ENCODE measurements at places on chromosomes 12 and 14. TPM values are rescaled to one million over a fixed set of nuclear protein-coding genes. Genes with fewer than 3 reads are reported as not detected.

PIANP gene
- 0.92 TPM for total RNA-seq

AJUBA gene
- total RNA-seq, result 23.4 TPM

FGF6 gene
- total RNA-seq, result not detected

MUCL1 gene
- not detected for total RNA-seq

NGB gene
- total RNA-seq, result 0.27 TPM

PROX2 gene
- not detected for total RNA-seq

SLCO1B3 gene
- total RNA-seq, result not detected

ESRRB gene
- total RNA-seq, result not detected

MYO1A gene
- total RNA-seq, result 0.54 TPM

BCL2L14 gene
- 1.2 TPM for total RNA-seq

NEUROD4 gene
- total RNA-seq, result not detected

- no peak for ATAC-seq
Measured at GRCh38 chr12:106417926-106418910, 60.7 kb downstream of the POLR3B start.

- ATAC-seq, result no peak
Measured at GRCh38 chr12:5923751-5924150, 21.3 kb downstream of the ANO2 start.

DNA sequence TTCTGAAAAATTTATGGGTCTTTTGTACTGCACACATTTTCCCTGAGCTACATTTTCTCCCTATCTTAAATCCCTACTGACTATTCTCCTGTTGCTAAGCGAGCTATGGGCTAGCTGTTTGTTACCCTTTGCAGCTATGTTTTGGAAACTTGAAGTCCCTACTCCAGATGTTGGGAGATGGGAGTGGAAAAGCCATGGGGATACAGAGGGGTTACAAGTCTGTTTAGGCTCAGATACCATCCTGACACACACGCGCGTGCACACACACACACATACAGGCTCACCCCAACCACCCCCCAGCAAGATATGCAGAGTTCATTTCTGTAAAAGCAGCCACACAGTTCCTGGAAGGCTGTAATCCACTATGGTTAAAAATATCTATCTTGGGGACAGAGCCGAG, 15.8 kb downstream of the ATP5MC2 start:
- ATAC-seq, result no peak

- peak; percentile 85 for ATAC-seq
Measured at GRCh38 chr14:92473261-92473968, 40.2 kb upstream of the RIN3 start.

GRCh38 chr14:71472356-71473340, 459.6 kb upstream of the RGS6 start:
- ATAC-seq, result no peak

DNA sequence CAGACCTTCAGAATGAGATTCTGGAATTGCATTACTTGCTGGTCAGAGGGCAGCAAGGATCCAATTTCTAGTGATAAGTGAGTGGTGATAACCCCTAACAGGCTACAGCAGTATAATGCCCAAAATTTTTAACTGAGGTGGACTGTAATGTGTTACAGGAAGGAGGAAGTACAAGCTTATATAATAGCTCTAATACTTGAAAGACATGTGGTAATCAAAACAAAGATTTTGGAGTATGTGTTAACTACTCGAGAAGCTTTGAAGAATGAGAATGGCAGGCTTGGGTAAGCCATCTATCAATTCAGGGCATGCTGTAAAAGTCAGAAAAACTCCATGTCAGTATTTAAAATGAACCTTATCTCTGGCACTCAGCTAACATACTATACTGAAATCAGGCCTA, 70.5 kb downstream of the ANKS1B start:
- no peak for ATAC-seq

GRCh38 chr14:83734431-83734830, 1795.5 kb upstream of the FLRT2 start:
- no peak for ATAC-seq

GRCh38 chr12:126676434-126676833, 1590.5 kb upstream of the TMEM132C start:
- ATAC-seq, result no peak

GRCh38 chr12:11929714-11930113, 141.0 kb upstream of the BCL2L14 start:
- ATAC-seq, result no peak

GRCh38 chr12:118958520-118958919, 22.8 kb upstream of the SRRM4 start:
- ATAC-seq, result no peak

GRCh38 chr14:22095860-22096513, 422.4 kb upstream of the OR4E1 start:
- ATAC-seq, result peak; percentile 72

DNA sequence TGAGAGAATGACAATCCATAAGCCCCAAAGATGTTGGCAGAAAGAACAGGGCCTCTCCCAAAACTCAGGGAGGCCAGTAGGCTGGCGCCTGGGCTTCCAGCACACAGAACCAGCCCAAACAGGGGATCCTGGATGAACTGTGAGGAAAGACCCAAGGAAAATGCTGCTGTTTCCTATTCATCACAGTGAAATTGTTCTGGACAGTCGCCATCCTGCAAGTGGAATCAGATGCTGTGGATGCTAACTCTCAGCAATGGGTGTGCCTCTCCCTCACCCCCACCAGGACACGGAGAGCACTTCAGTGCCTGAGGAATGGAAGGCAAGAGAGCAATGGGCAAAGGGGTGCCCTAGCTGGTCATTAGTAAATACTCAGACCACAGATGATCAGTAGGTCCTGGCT, 80.8 kb downstream of the ANO2 start:
- ATAC-seq, result no peak

DNA sequence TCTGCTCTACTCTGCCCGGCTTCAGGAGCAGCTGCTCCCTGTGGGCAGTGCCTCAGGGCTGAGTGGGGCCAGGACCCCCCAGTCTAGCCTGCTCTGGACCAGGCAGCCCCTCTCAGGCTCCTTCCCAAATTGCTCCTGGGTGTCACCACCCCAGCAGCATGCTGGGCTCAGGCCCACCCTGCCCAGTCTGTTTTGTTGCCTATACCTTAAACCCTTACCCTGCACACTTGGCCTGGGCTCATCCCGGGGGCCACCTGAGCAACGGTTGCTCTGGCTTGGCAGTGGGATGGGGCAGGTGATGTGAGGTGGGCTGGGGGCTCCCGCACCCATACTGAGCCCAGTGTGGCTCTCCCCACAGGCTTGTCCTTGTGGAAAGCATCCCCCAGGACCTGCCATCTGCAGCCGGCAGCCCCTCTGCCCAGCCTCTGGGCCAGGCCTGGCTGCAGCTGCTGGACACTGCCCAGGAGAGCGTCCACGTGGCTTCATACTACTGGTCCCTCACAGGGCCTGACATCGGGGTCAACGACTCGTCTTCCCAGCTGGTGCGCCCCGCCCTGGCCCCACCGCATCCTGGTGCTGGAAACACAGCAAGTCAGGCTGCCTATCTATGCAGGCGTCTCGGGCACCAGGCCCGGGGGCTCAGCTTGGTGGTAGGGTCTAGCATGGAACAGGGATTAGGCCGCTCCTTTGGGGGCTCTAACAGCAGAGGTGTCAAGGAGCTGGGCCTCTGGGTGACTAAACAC, 3.9 kb downstream of the PLD4 start:
- ATAC-seq, result no peak

DNA sequence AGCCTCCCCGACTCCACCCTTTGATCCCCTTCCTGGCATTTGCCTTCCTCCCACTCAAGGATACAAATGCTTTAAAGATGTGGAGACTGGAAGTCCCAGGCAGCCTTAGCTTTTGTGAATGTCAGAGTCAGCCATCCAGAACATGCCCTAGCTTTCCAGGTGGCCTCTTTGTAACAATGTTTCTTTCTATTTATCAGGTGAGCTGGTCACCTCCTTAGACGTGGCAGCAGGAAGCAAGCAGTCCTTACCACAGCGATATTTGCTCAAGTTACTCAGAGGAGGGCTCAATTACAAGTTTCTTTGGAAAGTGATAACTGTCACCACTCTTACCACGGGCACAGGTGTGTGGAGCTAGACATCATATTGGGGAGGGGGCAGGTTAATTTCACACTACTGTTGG, 4.9 kb downstream of the GALNT6 start:
- no peak for ATAC-seq

- no peak for ATAC-seq
Measured at GRCh38 chr12:68850390-68850789, 42.4 kb downstream of the MDM2 start.

DNA sequence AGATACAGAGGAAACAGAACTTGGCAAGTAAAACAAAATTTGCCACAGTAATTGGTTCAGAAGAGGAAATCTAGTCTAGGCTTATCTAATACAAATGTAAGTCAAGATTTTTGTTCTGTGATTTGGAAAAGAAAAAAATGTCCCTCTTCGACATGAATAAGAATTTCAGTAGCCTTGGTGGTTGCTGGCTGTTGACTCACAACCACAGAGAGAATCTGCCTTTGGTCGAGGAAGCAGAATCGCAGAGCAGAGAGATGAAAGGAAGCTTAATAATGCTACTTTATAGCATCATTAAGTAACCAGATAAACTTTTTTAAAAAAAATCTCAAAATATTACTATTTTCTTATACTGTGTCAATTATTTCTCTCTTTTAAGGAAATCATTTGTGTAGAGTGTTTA, 1096.6 kb downstream of the FLRT2 start:
- no peak for ATAC-seq

DNA sequence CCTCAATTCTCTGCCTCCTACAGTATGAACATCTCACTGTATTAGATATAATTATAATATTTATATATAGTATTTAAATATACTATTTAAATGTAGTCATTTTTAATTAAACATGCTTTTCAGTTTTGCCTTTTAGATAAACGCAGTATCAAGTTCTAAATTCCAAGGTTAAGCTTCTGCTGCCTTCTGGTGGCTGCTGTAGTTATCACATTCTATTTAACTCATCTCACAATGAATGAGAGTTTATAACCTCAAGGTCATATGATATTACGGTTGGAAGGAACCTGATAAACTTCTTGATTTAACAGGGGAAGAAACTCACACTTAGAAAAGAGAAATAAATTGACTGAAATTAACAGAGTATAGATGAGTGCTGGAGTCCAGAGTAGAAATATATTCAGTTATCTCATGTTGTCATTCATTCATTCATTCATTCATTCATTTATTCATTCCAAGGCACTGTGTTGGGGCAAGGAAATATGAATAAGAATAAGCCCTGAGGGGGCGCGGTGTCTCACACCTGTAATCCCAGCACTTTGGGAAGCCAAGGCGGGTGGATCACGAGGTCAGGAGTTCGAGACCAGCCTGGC, 31.9 kb downstream of the GUCY2C start:
- ATAC-seq, result no peak

GRCh38 chr12:96501908-96502307, 12.5 kb downstream of the CFAP54 start:
- ATAC-seq, result no peak

DNA sequence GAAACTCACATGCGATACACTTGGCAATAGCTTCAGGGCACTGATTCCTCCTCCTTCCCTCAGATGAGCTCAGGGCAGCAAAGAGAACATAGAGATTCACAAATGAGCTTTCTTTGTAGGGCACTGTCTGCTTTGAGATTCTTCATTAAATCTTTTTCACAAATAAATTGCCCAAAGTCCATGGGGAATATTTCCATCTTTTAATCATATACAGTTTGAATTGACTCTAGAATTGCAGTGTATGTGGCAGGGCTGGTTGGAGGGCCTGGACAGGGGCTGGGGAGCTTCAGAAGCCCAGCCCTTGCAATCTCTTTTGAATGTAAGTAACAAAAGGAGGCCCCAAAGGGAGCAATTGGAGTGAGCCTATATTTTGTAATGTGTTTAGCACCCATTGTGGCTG, 197.5 kb downstream of the NOVA1 start:
- ATAC-seq, result no peak

DNA sequence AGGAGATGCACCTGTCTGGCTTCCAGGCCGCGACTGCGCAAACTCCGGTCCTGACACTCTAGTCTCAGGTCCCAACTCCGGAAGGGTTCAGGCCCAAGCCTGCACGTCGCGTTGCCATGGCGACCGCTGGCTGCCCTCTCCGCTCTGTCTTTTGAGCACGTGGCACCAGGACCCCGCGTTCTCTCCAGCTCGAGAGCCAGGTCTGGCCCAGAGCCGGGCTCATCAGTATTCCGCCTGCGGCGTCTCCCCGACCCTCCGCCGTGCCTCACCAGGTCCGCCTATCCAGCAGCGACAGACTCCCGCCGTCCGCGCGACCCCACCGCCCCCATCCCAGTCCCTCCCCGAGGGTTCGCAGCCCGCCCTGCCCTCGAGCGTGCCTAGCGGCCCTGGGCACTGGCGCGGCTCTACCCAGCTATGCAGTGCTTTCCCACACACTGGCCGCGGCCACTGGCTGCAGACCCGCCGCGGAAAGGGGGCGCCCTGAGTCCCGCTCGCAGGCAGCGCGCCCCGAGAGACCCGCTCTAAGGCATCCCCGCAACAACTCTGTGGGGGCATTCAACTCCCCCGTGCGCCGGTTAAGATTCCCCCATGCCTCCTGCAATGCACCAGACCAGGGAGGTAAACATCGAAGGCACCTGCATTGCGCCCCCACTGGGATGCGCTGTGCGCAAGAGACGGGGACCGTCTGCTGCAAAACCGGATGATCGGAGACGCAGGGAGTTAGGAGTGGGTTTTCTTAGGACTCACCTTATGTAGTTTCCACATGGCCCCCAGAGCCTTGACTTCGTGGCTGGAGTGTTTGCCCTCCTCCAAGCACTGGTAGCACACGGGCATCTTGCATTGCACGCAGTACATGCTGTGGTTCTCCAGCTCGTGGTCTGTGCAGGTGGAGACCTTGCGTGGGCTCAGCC, 1.3 kb downstream of the TRIM9 start:
- ATAC-seq, result no peak

- peak; percentile 60 for ATAC-seq
Measured at GRCh38 chr12:12779529-12779928, 5.9 kb upstream of the APOLD1 start.

Data from gastroesophageal sphincter (tissue), 4 donors.